ENCODE measurements at places on chromosomes 13 and 19.

GRCh38 chr19:58252102-58252685 lies 23.5 kb downstream of the ZNF544 start:
- peak; percentile 23 for DNase-seq

DNA sequence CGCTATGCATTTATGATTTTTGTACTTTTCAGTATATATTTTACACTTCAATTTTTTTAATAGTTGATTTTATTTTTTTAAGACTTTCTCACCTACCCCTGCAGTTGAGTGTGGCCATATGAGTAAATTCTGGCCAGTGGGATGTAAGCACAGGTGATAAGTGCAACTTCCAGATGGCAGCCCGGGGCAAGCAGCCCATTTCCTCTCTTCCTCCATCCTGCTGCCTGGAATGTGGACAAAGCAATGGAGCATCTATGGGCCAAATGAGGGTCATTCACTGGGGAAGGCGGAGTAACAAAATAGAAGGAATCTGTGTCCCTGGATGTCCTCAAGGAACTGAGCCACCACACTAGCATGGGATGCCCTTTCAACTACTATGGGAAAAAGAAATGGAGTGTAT lies 12.3 kb downstream of the RFXAP start:
- no peak for DNase-seq

GRCh38 chr19:17052439-17052838 lies 22.8 kb downstream of the HAUS8 start:
- peak; percentile 65 for DNase-seq

- DNase-seq: no peak
Measured at GRCh38 chr19:34818270-34818669, 45.3 kb upstream of the ZNF599 start.

- DNase-seq: no peak
Measured at GRCh38 chr19:58338825-58339558, 12.2 kb downstream of the ZSCAN22 start.

- DNase-seq: peak; percentile 29
Measured at GRCh38 chr13:108368250-108368905, 98.9 kb downstream of the TNFSF13B start.

DNA sequence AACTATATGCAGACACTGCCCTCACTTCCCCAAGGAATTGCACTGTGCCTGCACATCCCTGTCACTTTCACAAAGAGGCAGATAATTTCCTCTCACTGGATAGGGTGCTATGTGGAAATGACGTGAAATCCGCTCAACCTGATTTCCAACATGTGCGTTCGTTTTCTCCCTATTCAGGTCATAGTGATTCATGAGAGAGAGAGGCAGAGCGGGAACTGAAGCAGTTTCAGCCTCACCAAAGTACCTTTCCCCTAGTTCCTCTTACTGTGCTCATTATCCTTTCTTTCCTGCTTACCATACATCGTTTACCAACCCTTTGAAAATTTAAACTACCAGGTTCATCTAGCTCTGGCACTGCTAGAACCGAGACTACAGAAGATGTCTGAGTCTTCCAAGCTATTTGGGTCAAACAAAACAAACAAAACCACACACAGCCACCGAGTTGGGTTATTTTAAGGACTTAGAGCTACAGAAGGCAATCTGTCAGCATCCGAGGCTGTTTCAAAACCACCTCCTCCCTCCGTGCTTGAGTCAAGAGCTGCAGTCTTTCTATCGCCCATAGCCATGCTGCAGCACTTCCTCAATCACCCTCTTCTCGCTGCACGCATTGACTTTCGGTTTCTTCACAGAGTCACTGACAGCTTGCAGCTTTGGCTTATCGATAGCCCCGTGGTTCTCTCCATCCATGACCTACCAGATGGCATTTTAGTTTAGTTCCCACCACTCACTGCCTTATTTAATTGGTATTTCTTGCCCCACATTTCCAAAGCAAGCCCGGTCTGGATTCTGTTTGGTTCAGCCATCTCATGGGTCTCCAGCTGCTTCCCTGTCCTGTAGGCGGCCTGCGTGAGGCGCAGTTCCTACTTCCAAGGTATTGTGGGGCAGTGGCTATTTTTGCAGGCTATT lies 1395.8 kb downstream of the EFNB2 start:
- peak; percentile 91 for DNase-seq

GRCh38 chr19:43522929-43523328 lies 4.1 kb downstream of the ETHE1 start:
- DNase-seq: no peak

- DNase-seq: no peak
Measured at GRCh38 chr13:52411629-52412028, 5.7 kb upstream of the THSD1 start.

GRCh38 chr19:7661744-7662538 lies 6.9 kb upstream of the RETN start:
- DNase-seq: no peak

DNA sequence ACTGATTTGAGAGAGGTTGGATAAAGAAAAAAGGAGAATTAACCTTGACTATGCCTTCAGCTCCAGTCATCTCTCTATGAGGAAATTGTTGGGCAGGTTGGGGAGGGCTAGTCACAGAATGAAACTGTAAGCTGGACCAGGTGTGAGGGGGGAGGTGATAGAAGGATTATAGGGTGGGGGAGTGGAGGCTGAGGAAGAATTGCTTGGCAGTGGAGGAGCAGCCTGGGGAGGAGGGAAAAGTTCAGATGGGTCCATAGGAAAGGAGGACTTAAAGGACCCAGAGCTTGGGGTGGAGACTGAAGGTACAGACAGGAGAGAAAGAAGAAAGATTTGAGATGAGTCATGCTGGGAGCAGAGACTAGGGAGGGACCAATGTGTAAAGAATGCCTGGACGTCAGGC lies 8.2 kb upstream of the ZNF431 start:
- no peak for DNase-seq

DNA sequence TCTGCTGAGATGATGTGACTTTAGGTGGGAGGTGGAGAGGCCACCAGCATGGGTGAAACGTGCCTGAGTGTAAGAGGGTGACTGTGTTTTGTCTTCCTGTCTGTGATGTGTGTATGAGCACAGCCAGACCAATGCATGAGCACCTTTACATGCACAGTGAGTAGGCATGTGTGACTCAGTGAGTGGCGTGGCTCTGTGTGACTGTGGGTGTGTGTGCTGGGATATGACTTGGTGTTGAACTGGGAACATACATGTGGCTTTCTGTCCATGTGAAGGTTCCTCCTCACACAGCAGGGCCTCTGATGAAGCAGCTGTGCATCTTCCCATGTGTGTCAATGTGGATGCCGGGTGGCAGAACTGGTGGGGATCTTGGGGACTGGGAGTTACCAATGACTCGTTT lies 19.9 kb upstream of the LGALS13 start:
- no peak for DNase-seq

- peak; percentile 10 for DNase-seq
Measured at GRCh38 chr19:56217039-56217949, 15.2 kb downstream of the ZSCAN5C start.

- DNase-seq: peak; percentile 82
Measured at GRCh38 chr13:80979035-80979641, 638.2 kb upstream of the SPRY2 start.

- peak; percentile 47 for DNase-seq
Measured at GRCh38 chr13:109773276-109773675, 13.1 kb downstream of the IRS2 start.

Measured in hematopoietic multipotent progenitor cell treated with erythropoietin and hydrocortisone succinate and interleukin-3 and kit ligand, for 6 days (in vitro differentiated cells).